ENCODE measurements at places on chromosomes 2 and 18. TPM values are rescaled to one million over a fixed set of nuclear protein-coding genes. Genes with fewer than 3 reads are reported as not detected.

Gene SERPINB3
- total RNA-seq = not detected

Gene ANKRD62
- total RNA-seq = not detected

Gene GRP
- total RNA-seq = not detected

Gene TDRD15
- total RNA-seq = not detected
